ENCODE measurements at places on chromosomes 7 and 10.

- no peak for DNase-seq
Observed at GRCh38 chr7:85286446-85286845, 99.6 kb upstream of the SEMA3D start.

GRCh38 chr10:96688789-96689188 lies 31.5 kb downstream of the PIK3AP1 start:
- DNase-seq = no peak

GRCh38 chr7:4830176-4830575 lies 31.7 kb downstream of the PAPOLB start:
- peak; percentile 20 for DNase-seq

GRCh38 chr7:5425507-5426225 lies 2.0 kb upstream of the TNRC18 start:
- DNase-seq = no peak

DNA sequence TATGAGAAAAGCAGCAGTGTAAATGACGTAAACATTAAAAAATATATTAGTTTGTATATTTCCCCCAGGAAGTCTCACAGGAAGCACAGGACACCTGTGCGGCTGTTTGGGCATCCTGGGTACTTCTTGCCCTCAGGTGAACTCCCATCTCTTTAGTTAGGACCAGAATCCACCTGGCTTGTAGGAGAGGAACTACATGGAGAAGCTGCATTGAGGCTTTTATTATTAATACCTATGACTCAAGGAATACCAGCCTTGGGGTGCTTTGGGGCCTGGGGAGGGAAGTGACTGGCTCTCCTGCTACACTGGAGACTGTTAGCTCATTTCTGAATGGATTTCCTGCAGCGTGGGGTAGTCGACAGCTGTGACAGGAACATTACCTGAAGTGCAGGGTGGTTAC lies 40.0 kb upstream of the GSDME start:
- DNase-seq = no peak

GRCh38 chr10:844552-844951 lies 87.0 kb downstream of the LARP4B start:
- no peak for DNase-seq

- DNase-seq = no peak
Observed at GRCh38 chr7:140918236-140918635, 6.5 kb downstream of the BRAF start.

GRCh38 chr10:93893646-93894515 lies at the start of gene SLC35G1:
Gene SLC35G1 (plus strand): TSS chr10:93893978. CDS start chr10:93894034, 56 bp downstream.
- peak; percentile 35 for DNase-seq

All from effector CD4-positive, alpha-beta T cell (primary cell).